Epithelial cell of alveolus of lung (primary cell): ENCODE measurements at places on chromosomes 3 and 15. TPM values are rescaled to one million over a fixed set of nuclear protein-coding genes. Genes with fewer than 3 reads are reported as not detected.

Gene RPP14
- total RNA-seq: 10.6 and 10.7 TPM in 2 replicates

Gene ANKUB1
- total RNA-seq: not detected in 2 replicates

Gene GOLGA6L4
- total RNA-seq: 0.56 and 1.0 TPM in 2 replicates

Gene TMEM212
- not detected in 2 replicates for total RNA-seq

Gene CAPN3
- 0.26 and 2.2 TPM in 2 replicates for total RNA-seq

Gene CADPS
- total RNA-seq: 1.9 and 5.6 TPM in 2 replicates

Gene PP2D1
- total RNA-seq: not detected in 2 replicates

Gene GNAT1
- not detected in 2 replicates for total RNA-seq

Gene TLR9
- not detected in 2 replicates for total RNA-seq

Gene C3orf70
- 0.64 and 1.4 TPM in 2 replicates for total RNA-seq

Gene GOLGA8G
- not detected in 2 replicates for total RNA-seq

Gene FAM174B
- total RNA-seq: 0.16 and 2.1 TPM in 2 replicates

Gene PLA2G4B
- under 0.01 and 0.32 TPM in 2 replicates for total RNA-seq

Gene CFAP92
- 0.40 and 1.3 TPM in 2 replicates for total RNA-seq

Gene GPR15
- not detected in 2 replicates for total RNA-seq

Gene CAV3
- total RNA-seq: not detected in 2 replicates

Gene ITPKA
- 1.4 and 44.2 TPM in 2 replicates for total RNA-seq

Gene PRKCI
- total RNA-seq: 34.9 and 40.6 TPM in 2 replicates

Gene C3orf49
- not detected in 2 replicates for total RNA-seq

Gene CCDC39
- total RNA-seq: not detected in 2 replicates

Gene ROPN1
- not detected in 2 replicates for total RNA-seq

Gene FBXL2
- 7.1 and 10.0 TPM in 2 replicates for total RNA-seq

Gene RGMA
- 1.0 and 5.3 TPM in 2 replicates for total RNA-seq

Gene RHCG
- under 0.01 TPM in 1 of 2 replicates, not detected in the other for total RNA-seq

Gene CHRM5
- not detected in 2 replicates for total RNA-seq

Gene ZDHHC23
- 0.39 TPM in 1 of 2 replicates, not detected in the other for total RNA-seq

Gene GPR62
- 0.08 TPM in 1 of 2 replicates, not detected in the other for total RNA-seq

Gene SLC6A1
- not detected in 2 replicates for total RNA-seq

Gene TRIM69
- total RNA-seq: 8.5 and 15.9 TPM in 2 replicates

Gene MASP1
- total RNA-seq: 1.8 and 2.3 TPM in 2 replicates

Gene CACNA1D
- total RNA-seq: 0.26 and 4.5 TPM in 2 replicates

Gene BUB1B
- total RNA-seq: 10.3 and 18.2 TPM in 2 replicates

Gene FSD2
- not detected in 2 replicates for total RNA-seq

Gene DIS3L
- 8.9 and 9.8 TPM in 2 replicates for total RNA-seq

Gene IL17RD
- total RNA-seq: 2.3 and 2.4 TPM in 2 replicates

Gene MRPL47
- total RNA-seq: 30.2 and 38.8 TPM in 2 replicates

Gene MNS1
- 1.2 and 4.1 TPM in 2 replicates for total RNA-seq

Gene EFHB
- 1.4 TPM in 1 of 2 replicates, not detected in the other for total RNA-seq
